ENCODE measurements at places on chromosomes 6 and 20.

GRCh38 chr6:97864366-97864765 is 581.4 kb upstream of the MMS22L start:
- no peak for DNase-seq

DNA sequence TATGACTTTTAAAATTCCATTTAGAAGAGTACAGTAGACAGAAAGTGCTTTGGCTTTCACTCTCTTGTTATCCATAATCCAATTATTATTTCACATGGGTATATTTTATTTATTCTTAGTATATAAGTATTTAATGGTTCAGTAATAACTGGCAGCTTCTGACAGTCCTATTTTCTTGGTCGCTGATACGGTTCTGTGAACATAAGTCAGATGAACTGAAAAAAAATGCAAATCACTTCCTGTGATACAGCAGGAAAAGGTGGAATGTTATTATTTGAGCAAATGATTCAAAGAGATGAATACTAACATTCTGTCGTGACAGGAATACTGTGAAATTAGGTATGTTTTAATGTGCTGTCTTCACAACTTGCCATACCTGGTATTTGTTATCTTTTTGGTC is 132.3 kb downstream of the ARHGAP18 start:
- no peak for DNase-seq

DNA sequence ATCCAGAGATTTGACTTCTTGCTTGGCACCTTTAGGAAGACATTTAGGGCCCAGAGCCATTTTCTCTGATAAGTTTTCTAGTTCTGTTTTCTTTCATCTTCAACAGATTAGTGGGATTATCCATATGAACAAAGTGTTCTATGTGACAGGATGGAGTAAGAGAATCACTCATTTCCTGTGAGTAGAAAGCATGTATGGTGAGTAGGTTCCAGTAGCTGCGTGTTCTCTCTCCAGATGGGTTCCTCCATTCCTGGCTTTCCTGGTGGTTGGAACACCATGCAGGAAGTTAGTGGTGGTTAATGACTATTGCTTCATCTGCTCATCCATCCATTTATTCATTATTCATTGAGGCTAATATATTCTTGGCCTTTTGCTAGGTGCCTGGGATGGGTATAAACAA is 54.0 kb downstream of the EFCAB8 start:
- DNase-seq, result no peak

DNA sequence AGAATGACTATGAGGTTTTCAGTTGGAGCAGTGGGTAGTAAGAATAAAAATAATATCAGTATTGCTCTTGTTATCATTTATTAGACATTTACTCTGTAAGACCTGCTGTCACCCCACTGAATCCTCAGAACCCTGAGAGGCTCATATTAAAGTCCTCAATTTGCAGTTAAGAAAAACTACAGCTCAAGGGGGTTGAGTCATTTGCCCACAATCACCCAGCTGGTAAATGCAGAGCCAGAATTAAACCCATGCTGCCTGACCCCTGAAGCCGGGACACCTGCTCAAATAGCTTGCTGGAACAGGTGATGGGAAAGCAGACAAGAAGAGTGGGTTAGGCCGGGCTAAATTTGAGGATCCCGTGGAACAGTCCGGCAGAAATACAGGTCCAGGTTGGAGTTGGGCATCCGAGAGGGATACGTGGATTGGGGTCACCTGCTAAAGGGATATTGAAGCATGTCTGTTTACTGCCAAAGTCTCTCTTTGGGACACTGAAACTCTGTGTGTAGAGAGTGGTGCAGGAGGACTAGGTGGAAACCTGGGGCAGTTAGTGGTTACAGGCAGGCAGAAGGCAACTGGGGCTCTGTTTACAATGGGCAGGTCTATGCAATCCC is 344.1 kb downstream of the CDC5L start:
- DNase-seq, result no peak

GRCh38 chr20:51661609-51662178 is 106.5 kb downstream of the ATP9A start:
- DNase-seq, result peak; percentile 74

- no peak for DNase-seq
Observed at GRCh38 chr6:113190170-113190569, 667.0 kb upstream of the MARCKS start.

GRCh38 chr6:117298941-117299340 is 33.6 kb downstream of the VGLL2 start:
- DNase-seq, result no peak
